CD4-positive, alpha-beta memory T cell (primary cell): ENCODE measurements at places on chromosomes 13 and 19. TPM values are rescaled to one million over a fixed set of nuclear protein-coding genes. Genes with fewer than 3 reads are reported as not detected.

Gene GTF2F2
- 12.3 TPM for total RNA-seq

DNA sequence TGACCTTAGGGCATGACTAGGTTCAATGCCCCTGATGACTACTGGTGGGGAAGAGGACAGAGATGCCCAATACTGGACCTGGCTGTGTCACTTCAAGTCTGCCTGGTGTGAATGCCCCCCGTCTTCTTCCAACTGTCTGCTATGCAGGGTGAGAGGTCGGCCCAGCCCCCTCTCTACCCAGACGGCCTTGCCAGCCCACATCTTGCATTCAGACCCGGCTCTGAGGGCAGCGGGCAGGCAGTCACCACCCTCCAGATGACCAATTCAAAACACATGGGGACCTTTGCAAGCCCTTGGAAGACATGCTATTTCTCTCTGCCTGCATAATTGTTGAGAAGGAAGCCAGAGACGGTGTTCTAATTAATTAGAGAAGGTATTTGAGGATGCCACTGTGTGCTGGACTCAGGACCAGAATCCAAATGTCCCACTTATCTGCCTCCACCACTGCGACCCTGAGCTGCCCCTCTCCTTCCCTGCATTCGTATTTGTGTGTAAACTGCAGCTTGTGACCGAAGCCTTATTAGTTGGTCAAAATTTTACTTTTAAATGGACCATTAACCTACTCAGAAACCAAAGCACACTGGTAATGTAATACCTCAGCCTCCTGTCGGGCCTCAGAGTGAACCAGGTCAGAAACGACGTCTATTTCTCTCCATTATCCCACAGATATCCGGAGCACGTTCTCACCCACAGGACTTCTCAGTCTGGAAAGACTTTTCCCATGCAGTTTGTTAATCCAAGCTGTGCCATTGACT is 407.0 kb downstream of the ZNF536 start:
- H3K4me3 ChIP-seq: no peak overlapping the region
- no peaks in the 10 kb centered on the region for H3K27me3 ChIP-seq
- no peaks in the 10 kb centered on the region for H3K36me3 ChIP-seq
- H3K4me1 ChIP-seq: no peaks in the 10 kb centered on the region
- DNase-seq: no peak

- DNase-seq: no peak
- H3K27ac ChIP-seq: no peak overlapping the region
- H3K4me3 ChIP-seq: no peak overlapping the region
- H3K27me3 ChIP-seq: no peaks in the 10 kb centered on the region
Observed at GRCh38 chr19:18157465-18158063, 4.6 kb downstream of the PIK3R2 start.

- H3K4me3 ChIP-seq: no peak overlapping the region
- H3K27me3 ChIP-seq: no peaks in the 10 kb centered on the region
- H3K27ac ChIP-seq: no peak overlapping the region
- no peak for DNase-seq
Observed at GRCh38 chr19:31880283-31880682, 465.1 kb upstream of the ZNF507 start.

- H3K4me3 ChIP-seq: no peak overlapping the region
- H3K36me3 ChIP-seq: no peaks in the 10 kb centered on the region
- DNase-seq: no peak
- no peak overlapping the region for H3K27ac ChIP-seq
- peaks cover 15% of the 10 kb centered on the region for H3K4me1 ChIP-seq
Observed at GRCh38 chr19:55172741-55173140, 6.3 kb upstream of the DNAAF3 start.

GRCh38 chr19:54738715-54739114 is 402 bp downstream of the KIR2DL3 start:
- no peaks in the 10 kb centered on the region for H3K4me1 ChIP-seq
- no peak for DNase-seq
- H3K4me3 ChIP-seq: no peak overlapping the region

Gene DDA1
- 42.6 TPM for total RNA-seq

DNA sequence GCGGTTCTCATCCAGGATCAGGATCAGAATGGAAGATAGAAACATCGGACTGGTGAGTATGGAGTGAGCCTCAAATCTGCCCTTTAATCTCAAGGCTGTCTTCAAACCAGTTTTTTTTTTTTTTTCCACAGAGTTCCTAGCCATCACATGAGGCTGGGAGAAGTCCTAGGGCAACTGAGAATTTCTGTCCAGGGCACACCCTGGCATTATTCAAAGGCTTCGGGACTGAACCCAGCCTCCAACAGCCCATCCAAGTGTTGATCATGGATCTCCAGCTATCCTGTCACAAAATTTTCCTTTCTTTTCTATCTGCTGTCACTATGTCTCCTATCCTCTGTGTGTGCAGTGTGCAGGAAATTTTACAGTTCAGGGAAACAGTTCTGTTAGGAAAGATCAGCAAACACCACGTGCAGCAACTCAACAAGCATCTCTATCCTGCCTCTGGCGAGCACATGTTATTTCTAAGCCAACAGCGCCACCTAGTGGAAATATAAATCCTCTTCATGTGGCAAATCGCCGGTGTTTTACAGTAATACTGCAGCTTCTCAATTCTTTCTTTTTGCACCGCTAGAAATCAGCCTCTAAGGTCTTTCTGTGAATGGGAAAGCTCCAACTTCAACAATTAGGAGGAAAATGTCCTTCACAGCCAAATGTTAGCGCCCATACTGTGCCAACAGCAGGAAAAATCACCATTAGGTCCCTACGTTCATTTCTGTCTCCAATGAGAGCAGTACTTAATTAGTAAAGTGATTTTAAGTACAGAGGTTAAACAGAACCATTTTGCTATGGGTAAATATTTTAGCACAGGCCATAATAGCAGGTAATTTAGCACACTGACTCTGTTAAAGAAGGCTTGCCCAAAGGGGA is 21.4 kb upstream of the ZNF181 start:
- no peaks in the 10 kb centered on the region for H3K4me1 ChIP-seq
- no peak overlapping the region for H3K4me3 ChIP-seq
- H3K36me3 ChIP-seq: no peaks in the 10 kb centered on the region
- H3K27me3 ChIP-seq: no peaks in the 10 kb centered on the region
- H3K27ac ChIP-seq: no peak overlapping the region

DNA sequence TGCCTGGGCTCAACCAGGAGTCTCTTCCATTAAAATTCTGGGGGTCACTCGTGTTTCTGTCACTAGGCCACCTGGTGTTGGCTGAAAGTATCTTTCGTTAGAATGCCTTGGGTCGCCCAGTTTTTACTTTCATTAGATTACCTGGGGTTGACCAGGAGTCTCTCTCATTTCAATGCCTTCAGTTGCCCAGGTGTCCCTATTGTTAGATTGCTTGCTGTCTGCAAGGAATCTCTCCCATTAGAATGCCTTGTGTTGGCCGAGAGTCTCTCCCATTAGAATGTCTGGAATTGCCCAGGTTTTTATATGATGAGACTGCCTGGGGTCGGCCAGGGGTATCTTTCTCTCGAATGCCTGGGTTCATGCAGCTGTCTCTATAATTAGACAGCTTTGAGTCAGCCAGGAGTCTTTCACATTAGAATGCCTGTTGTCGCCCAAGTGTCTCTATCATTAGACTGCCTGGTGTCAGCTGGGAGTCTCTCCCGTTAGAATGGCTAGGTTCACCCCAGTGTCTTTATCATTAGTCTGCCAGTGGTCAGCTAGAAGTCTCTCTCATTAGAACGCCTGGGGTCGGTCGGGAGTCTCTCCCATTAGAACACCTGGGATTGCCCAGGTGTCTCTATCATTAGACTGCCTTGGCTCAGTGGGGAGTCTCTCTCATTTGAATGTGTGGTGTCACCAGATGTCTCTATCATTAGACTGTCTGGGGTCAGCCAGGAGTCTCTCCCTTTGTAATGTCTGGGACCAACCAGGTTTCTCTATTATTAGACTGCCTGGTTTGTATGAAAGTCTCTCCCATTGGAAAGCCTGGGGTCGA is 1446.8 kb downstream of the UQCRFS1 start:
- H3K27ac ChIP-seq: no peak overlapping the region
- H3K4me1 ChIP-seq: no peaks in the 10 kb centered on the region
- H3K27me3 ChIP-seq: no peaks in the 10 kb centered on the region
- no peak overlapping the region for H3K4me3 ChIP-seq

Gene CLEC17A
- total RNA-seq: not detected

DNA sequence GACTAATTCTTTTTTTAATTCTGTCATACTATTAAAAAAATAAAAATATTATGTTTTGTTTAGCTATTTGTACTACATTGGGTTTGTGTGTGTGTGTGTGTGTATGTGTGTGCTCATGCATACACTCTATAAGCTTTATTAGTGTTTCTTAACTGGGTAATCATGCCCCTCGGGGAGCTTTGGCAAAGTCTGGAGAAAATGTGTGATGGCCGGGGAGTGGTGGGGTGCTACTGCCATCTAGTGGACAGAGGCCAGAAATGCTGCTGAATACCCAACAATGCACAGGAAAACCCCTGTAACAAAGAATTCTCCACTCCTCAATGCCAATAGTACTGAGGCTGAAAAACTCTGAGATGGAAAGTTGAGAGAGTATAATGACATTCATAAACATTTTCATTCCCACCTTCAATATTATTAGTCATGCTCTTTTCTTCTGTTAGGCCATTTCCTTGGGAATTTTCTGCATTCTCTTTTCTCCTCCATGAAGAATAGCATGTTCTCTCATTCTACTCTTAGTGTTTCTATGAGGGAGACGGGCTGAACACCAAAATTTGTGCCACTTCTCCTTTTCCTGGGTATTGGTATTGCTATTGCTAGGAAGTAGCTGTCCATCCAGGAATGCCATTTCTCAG is 157.3 kb downstream of the DNAJC3 start:
- no peaks in the 10 kb centered on the region for H3K4me1 ChIP-seq
- H3K27me3 ChIP-seq: no peaks in the 10 kb centered on the region
- DNase-seq: peak; percentile 60

DNA sequence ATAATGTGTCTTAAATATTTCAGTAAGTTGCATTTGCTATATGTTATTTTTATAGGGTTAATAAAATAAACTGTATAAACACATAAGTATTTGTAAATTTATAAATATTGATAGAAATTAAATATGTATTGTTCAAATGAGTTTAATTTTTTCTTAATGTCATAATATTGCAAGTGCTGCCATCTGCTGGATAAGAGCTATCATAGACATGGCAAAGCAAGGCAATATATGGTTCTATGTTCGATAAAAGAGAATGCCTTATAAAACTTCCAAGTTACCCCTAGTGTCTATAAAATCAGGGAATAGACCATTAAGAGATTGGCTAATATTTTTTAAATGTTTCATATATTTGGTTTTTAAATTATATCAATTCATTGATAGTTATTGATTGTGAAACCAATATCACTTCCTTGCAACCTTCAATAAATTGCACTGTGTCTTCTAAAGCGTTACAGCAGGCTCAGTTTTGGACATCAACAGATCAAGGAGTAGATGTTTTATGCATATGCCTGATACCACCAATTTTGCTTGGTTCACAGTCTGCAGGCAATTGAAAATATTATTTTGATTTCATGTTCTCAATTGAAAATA is 29.0 kb upstream of the SLITRK6 start:
- no peaks in the 10 kb centered on the region for H3K4me1 ChIP-seq
- no peak for DNase-seq
- H3K27ac ChIP-seq: no peak overlapping the region
- no peaks in the 10 kb centered on the region for H3K36me3 ChIP-seq
- no peak overlapping the region for H3K4me3 ChIP-seq

GRCh38 chr19:33702606-33703437 is 81.1 kb downstream of the CHST8 start:
- no peaks in the 10 kb centered on the region for H3K27me3 ChIP-seq
- H3K4me3 ChIP-seq: no peak overlapping the region
- no peaks in the 10 kb centered on the region for H3K4me1 ChIP-seq
- H3K36me3 ChIP-seq: no peaks in the 10 kb centered on the region

Gene TNFSF13B
- 37.9 TPM for total RNA-seq

DNA sequence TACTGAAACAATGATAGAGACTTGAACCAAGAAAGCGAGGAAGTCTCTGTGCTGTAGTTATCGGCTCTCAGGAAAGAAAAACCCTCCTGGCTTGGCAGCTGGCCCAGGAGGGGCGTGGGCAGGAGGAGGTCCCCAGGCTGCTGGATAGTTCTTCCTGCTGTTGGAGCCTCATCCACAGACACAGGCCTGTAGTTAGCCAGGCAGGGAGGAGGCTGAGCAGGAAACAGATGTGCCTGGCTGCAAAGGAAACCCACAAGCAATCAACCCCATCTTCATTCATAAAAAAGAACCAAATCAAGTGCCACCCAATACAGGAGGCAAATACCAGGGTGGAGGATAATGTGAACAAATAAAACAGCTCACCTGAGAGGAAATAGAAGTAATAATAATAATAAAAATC is 86.2 kb downstream of the IRS2 start:
- no peak for DNase-seq
- H3K27me3 ChIP-seq: peaks cover 12% of the 10 kb centered on the region
- no peak overlapping the region for H3K4me3 ChIP-seq
- H3K4me1 ChIP-seq: peaks cover 11% of the 10 kb centered on the region

DNA sequence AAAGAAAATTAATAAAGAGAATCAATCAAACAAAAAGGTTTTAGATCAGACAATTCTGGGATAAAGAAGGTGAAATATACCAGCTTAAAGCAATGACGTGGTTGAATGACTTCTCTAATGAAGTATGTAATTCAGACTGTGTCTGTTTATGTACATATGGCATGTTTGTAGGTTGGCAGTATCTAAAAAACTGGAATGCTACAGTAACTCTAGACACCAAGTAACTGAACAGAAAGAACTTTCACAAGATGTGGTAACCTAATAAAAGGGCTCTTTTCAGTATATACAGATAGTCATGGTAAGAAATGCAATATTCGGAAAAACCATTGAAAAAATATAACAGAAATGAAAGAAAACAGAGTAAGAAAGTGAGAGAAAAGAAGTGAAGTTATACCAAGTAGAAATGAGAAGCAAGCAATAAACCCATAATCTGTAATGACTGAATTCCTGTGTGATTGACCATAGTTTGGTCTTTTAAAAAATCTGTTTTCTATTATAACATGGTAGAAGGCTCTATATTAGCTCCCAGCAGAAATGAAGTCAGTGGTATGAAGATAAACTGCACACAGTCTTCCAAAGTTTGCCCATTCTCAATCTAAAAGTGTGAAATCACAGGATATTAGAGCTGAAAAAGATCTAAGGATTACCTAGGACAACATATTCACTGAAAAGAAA is 31.4 kb downstream of the ELF1 start:
- H3K4me1 ChIP-seq: peaks cover 90% of the 10 kb centered on the region
- H3K4me3 ChIP-seq: no peak overlapping the region
- H3K27me3 ChIP-seq: no peaks in the 10 kb centered on the region
- DNase-seq: no peak
- H3K36me3 ChIP-seq: no peaks in the 10 kb centered on the region

DNA sequence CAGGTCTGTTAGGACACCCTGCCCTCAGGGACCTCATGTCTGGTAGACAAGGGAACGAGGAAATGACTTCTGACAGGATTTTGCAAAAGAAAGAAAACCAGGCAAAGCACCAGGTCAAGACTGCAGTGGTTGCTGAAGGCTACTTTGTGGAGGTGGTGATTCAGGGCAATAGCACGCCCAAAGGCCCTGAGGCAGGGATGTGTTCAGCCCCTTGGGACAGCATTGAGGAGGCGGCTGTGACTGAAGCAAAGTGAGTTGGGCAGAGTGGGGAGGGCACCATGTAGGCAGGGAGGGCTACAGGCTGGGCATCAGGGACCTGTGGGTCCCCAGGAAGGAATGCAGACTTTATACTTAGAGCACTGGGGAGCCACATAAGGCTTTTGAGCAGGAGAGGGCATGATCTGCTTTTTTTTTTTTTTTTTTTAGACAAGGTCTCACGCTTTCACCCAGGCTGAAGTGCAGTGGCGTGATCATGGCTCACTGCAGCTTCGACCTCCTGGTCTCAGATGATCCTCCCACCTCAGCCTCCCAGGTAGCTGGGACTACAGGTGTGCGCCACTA is 10.8 kb upstream of the HOMER3 start:
- H3K27ac ChIP-seq: no peak overlapping the region
- H3K4me1 ChIP-seq: no peaks in the 10 kb centered on the region
- no peak overlapping the region for H3K4me3 ChIP-seq
- DNase-seq: no peak
- no peaks in the 10 kb centered on the region for H3K36me3 ChIP-seq
- no peaks in the 10 kb centered on the region for H3K27me3 ChIP-seq
